SW 1271 (cell line): ENCODE measurements at places on chromosomes 3 and 15.

DNA sequence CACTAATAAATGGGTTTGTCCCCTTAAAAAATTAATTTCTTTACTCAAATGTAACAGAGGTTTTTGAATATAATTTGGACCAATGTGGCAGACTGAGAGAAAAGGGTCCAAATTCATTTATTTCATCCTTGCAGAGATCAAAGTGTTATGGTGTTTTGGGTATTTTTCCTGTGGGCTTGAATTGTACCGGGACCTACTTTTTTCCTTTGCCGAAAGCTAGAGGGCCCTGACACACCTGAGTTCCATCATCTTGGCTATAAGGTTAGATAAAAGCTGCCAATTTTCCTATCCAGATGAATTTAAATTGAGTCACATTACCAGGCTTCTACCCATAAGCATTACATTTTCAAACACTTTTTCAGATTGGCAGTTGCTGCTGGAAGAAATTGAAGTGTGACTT lies 908 bp downstream of the CCNB2 start:
- DNase-seq, result no peak

DNA sequence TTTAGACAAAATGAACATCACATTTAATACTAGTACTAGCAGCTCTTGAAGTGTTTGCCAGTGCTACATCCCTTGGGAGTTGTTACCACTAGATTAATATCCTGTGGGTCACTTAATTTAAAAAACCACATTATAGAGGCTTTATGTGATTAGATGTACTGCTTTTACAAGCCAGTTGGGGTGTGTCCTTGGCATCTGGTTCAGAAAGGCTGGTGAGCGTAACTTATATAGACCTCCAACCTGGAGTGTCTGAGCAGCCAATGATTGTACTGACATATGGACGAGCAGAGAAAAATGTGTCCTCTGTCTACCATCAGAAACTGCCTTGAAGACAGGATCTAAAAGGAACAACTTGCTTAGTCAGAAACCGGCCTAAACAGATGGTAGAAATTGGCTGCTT lies 306.2 kb upstream of the ATP11B start:
- no peak for DNase-seq

DNA sequence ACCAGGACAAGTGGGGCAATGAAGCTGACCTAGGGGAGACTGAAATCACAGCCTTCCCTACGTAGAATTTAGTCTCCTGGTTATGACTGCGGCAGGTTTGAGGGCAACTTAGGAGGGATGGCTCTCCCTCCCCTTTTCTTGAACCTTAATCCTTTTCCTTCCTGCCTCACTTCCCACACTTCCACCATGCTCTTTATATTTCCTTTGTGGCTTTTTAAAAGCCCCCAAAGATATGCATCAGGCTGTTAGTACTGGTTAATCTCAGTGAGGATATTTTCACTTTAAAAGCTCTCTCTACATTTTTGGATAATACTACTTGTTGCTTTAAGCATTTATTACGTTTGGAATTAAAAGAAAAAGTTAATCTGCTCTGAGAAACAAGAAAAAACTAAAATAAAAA lies 339.2 kb downstream of the SOX2 start:
- no peak for DNase-seq

DNA sequence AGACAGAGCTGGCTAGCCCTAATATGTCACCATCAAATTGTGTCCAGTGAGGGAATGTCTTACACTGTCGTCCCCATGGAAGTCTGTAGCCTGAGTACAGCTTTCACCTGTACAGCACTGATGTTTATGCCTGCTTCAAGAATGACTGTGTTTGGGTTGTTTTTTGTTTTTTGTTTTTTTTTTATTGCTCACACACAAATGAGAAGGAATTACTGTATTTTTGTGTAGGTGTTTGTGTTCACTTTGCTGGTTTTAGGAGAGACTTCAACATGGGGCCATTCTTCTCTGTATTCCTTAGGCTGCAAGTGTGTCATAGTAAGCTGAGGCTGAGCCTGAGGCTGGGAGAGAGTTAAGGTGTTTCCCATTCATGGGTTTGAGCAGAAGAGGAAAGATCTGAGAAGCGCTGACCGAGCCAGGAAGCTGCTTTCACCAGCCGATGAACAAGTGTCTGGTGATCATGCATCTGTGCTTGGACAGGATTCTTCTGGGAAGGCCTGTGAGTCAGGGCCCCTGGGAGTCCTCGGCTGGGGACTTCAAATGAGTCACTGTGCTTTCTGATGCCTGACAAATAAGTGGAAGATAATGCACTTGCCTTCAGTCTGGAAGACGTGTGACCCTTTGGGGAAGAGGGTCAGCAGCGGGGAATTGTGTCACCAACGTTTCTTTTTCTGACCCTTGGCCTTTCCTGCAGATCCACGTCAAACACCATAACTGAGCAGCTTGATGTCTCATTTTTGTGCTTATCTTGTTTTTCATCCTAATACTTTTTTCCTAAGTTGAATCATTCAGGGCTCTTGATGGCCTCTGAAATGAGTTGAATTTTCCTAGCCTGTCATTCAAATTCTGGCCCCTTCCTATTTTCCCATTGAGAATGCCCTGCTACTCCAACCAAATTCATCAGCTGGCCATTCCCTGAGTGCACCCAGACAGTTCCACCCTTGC lies 36.7 kb upstream of the ZBTB38 start:
- DNase-seq, result peak; percentile 54

GRCh38 chr3:24650839-24651238 lies 156.2 kb upstream of the THRB start:
- DNase-seq, result no peak

DNA sequence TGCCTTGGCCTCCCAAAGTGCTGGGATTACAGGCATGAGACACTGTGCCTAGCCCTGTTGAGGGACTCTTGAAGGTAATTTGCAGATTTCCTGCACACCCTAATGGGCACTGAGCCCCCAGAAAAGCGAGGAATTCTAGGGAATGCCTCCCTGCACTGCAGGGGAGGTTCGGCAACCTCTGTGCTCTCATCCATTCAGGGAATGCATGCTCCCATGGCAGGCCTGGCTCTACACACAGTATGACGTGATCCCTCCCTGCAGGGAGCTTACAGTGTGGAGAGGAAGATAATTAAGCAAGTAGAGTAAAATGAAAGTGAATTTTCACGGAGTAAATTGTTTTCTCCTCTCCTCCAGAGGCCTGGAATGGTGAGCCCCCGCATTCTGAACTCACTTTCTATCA lies 133.3 kb upstream of the HACD2 start:
- DNase-seq, result no peak

DNA sequence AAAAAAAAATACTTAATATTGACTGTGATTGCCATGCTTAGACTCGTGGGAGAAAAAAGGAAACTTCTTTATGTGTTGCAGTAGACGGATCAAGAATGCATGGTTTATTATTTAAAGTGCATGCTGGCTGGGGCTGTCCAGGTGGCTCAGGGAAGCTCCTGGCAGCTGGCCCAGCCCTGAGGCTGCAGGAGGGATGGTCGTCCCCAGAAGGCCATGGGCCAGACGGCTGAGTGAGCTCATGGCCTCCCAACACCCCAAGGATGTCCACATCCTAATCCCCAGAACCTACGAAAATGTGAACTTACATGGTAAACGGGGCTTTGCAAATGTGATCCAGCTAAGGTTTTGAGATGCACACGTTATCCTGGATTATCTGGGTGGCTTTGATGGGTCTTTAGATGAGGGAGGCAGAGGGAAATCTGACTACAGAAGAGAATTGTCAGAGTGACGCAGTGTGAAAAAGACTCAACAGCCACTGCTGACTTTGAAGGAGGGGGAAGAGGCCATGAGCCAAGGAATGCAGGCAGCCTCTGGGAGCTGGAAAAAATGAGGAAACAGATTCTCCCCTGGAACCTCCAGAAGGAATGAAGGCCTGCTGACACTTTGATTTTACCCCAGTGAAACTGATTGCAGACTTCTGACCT lies 29.8 kb downstream of the ADAMTS17 start:
- DNase-seq, result no peak

DNA sequence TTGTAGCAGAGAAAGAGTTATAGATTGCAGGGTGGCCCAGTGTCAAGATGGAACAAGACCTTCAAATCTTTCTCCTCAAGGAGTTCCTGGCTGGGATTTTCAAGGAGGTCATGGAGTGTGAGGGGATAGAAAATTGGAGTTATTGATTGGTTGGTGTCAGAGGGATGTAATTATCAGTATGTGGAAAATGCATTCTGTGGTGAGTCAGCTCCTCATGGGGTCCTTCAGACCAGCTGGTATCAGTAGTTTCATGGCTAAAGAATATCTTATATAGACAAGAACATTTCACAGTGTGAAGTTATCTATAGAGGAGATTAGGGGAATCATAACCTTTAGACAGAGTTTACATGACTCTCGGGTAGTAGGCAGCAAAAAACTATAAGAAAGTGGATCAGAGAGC lies 1114.0 kb upstream of the GBE1 start:
- no peak for DNase-seq

DNA sequence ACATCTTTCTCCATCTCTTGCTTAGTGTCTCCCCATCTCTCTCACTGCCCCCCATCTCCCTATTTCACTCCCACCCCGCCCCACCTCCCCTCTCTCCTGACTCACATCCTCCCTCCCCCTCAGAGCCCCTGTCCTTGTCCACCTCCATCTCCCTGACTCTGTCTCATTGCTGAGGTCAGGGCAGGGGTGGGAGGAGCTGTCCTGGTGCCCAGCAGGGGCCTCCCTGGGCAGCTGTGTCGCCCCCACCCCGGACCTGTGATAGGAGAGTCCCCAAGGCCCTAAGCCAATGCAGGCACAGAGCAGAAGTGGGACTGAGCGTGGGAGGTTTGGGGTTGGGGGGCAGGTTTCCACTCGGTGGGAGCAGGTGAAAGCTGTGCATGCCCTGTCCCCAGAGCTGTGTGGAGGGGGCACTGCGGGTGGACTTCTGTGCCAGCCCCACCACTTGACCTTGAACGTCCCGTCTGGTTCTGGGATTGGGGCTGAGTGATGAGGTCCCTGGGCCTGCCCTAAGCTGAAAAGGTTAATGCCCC lies 210.8 kb downstream of the TBC1D2B start:
- DNase-seq, result no peak

DNA sequence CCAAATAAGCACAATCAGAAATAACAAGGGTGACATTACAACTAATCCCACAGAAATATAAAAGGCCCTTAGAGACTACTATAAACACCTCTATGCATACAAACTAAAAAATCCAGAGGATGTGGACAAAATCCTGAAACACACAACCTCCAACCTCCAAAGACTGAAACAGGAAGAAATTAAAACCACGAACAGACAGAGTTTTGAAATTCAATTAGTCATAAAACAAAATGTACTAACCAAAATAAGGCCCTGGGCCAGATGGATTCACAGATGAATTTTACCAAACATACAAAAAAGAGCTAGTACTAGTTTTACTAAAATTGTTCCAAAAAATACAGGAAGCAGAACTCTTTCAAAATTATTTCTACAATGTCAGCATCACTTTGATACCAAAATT lies 1043.6 kb downstream of the DIPK2A start:
- DNase-seq, result peak; percentile 14

DNA sequence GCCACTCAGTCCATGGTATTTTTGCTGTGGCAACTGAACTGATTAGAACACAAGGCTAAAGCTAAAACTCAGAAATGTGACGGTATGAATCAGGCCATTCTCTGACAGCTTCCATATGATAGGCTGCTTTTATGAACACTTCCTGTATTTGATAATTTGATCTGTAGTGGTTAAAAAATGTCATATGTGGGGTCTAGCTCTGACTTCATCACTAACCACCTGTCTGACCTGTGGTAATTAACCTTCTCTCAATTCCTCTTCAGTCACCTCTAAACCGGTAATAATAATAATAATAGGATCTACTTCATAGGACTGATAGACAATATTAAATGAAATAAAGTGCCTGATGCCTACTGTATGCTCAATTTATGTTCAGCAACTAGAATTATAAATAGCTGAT lies 223.2 kb downstream of the MBNL1 start:
- DNase-seq, result no peak

GRCh38 chr3:100288288-100288894 lies 27.6 kb downstream of the TBC1D23 start:
- DNase-seq, result no peak

GRCh38 chr15:62306851-62307504 lies 141.9 kb upstream of the C2CD4B start:
- peak; percentile 79 for DNase-seq

DNA sequence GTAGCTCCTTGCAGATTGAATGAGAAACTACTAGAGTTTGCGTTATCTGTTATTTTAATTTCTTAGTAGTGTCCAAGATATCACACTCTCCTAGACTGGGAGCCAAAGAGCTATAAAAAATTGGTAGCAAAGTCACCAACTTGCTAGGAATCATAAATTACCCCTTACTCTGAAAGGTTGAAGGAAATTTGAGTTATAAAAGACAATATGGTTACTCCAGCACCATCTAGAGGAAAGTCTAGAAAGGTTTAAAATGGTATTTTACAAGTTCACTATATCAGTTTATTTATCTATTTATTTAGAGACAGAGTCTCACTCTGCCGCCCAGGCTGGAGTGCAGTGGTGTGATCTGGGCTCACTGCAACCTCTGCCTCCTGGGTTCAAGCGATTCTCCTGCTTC lies 121.6 kb downstream of the RBPMS2 start:
- DNase-seq, result no peak

GRCh38 chr3:52402706-52403270 lies 42.1 kb downstream of the SEMA3G start:
- DNase-seq, result no peak

- DNase-seq, result no peak
Observed at GRCh38 chr3:172951511-172951910, 189.5 kb downstream of the SPATA16 start.

DNA sequence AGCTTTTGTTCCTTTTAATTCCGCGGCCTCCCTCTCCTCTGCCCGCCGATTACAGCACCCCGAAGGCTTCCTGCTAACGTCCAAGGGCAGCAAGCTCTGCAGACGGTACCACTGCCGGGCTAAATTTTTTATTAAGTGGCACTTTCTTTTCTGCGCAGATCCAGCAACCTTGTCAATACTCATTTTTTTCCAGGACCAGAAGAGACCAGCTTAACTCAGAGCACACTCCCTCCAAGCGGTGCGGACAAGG lies 542 bp upstream of the MEIS2 start:
- DNase-seq, result no peak

GRCh38 chr15:93467337-93467736 lies 378.3 kb upstream of the RGMA start:
- no peak for DNase-seq

GRCh38 chr3:127585163-127585812 lies 5.2 kb downstream of the TPRA1 start:
- no peak for DNase-seq

DNA sequence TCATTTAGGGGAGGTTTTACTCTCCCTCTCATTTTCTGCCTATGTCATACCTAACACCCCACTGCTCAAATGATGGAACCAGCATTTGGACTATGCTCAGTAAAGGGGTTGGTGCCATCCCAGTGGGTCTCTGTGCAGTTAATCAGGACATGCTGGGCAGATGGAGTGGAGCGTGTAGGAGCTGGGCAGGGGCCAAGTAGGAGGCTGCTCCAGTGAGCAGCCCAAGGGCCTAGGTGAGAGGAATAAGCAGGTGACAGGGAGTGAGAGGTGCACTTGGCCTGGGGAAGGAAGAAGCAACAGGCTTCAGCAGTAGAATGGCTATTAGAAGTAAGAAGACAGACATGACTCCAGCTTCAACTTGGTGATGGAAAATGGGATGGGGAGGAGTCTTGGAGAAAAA lies 72.2 kb downstream of the EPHB1 start:
- DNase-seq, result no peak
